HCEC 1CT (cell line): ENCODE measurements at places on chromosomes 1 and 21.

GRCh38 chr1:24935615-24936484, 5.8 kb upstream of the RUNX3 start:
- DNase-seq, result no peak

GRCh38 chr1:3620708-3621107, 4.1 kb upstream of the TPRG1L start:
- DNase-seq, result no peak

GRCh38 chr1:11759791-11760190, 2.2 kb upstream of the C1orf167 start:
- DNase-seq, result no peak

DNA sequence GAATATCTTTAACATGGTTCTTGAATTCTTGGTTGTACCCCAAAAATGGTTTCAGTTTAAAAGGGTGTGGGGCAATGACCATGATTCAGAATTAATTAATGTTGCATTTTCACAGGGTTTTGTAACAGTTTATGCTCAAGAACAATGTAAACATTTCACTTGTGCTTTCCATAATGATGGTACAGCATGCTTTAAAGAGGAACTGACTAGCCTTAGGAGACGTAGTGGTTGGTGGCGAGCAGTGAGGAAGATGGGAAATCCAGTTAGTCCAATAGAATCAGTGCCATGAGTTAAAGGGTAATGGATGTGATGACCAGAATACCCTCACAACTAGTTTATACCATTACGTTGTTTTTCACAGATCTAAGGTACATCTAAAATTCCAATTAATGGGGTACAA, 138.0 kb downstream of the HS2ST1 start:
- DNase-seq, result no peak

- DNase-seq, result no peak
Observed at GRCh38 chr1:167003711-167004110, 14.6 kb downstream of the MAEL start.

- no peak for DNase-seq
Observed at GRCh38 chr1:245298781-245299180, 144.0 kb downstream of the KIF26B start.

DNA sequence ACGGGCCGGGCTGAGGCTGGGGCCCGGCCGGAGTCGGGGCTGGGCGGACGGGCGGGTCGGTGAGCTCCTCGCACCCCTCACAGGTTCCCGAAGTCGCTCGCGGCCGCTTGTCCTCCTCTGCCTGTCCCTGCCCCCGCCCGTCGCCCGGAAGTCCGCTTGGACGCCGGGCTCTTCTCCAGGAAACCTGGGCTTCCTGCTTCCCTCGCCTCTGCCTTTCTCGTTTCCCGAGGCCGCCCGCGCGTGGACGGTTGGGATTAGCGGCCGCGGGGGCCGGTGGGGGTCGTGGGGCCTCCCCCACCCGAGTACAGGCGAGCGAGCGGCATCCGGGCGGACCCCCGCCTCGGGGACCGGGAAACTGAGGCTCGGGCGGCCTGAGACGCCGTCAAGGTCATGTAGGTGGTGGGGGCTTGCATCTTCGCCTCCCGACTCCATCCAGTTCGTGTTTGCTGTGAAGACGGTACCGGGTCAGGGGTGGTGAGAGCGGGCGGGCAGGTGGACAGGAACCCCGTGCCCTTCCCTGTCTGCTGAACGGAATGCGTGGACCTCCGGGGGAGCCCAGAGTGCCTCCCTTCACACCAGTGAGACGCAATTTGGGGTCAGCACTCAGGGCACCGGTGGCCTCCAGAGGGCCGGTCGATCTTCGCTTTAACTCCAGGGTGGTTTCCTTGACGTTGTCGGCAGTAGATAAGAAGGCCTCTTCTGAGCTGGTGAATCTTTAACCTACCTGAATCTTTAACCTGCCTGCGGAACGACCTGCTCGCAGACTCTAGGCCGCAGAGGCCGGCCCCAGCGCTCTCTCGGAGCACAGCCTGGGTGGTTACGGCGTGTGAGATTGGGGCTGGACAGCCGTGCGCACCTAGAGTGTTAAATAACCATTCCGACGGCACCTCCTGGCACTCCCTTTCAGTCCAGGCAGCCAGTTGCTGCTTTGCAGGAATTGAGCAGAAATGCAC, 686 bp downstream of the ARF1 start:
- peak; percentile 52 for DNase-seq

DNA sequence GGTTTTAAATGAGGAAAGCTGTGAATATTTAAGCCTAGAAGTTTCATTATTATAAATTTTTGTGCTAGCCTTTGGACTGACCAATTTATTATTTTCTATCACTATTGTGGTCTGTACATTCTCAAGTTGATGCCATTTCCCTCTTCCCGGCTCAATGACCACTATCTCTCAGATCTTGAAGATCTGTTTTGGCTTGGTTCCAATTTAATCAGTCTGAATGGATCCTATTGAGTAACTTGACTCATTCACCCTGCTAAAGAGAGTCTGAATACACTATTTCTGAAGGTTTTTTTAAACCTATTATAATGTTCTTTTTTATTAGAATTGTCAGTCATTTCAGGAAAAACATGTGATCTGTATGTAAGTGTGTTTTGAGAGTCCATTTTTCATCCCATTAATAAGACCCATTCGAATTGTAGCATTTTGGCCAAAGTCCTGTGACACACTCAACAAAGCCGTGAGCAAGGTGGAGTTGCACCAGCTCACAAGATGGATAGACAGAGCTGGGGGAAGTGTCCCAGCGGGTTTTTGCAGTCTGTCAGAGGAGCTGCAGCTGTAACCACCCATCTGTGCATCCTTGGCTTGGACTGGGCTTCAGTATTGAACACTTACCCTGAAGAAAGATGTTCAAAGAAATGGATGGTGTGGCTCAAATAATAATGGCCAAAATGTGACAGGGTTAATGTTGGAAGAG, 145.6 kb downstream of the NFIA start:
- no peak for DNase-seq

DNA sequence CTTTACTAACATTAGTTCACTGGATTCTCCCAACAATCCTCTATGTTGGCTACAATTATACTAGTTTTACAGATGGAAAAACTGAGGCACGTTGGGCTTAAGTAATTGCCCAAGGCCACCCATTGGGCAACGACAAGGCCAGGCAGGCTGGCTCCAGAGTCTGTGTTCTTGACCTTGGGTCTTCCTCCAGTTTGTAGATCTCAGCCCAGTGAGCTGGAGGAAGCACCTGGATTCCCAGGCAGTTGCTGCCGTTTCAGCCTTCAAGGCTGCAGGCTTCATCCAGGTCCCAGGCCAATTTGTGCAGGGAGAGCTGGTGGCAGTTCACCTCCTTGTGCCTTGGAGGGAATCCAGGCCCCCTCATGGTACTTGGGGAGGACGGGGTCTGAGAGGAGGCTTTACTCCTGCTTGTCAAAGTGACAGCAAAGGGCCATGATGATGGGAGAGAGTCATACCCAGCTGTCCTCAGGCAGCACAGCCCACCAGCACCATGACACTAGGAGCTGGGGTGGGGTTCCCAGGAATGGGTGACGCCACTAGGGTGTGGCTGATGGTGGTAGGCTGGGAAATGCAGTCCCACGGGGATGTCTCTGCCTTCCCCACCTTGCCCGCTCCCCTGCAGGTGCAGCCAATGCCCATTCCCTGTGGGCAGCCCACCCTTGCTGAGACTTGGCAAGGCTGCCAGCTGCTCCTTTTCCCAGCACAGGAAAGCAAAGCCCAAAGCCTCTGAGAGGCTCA, 27.1 kb downstream of the PKP1 start:
- no peak for DNase-seq

- DNase-seq, result no peak
Observed at GRCh38 chr1:24286246-24287010, 32.7 kb upstream of the GRHL3 start.

DNA sequence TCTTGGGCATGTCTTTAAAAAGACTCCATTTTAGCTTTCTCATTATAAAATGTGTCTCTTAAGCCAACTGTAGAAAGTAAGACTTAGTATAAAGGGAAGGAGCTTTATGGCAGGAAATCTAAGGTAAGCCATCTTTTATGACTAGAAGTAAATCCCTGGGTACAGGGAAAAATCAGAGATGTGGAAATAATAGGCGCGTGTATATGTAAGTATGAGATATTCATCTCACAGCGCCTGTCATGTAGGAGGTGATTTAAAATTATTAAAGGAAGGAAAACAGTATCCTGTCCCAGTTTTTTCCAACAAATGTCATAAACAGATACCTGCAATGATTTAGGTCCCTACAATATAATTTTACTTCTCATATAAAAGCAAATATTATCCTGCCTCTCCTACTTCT, 35.0 kb upstream of the IRF2BP2 start:
- DNase-seq, result no peak

GRCh38 chr1:2353551-2354438, 37.6 kb downstream of the MORN1 start:
- no peak for DNase-seq

DNA sequence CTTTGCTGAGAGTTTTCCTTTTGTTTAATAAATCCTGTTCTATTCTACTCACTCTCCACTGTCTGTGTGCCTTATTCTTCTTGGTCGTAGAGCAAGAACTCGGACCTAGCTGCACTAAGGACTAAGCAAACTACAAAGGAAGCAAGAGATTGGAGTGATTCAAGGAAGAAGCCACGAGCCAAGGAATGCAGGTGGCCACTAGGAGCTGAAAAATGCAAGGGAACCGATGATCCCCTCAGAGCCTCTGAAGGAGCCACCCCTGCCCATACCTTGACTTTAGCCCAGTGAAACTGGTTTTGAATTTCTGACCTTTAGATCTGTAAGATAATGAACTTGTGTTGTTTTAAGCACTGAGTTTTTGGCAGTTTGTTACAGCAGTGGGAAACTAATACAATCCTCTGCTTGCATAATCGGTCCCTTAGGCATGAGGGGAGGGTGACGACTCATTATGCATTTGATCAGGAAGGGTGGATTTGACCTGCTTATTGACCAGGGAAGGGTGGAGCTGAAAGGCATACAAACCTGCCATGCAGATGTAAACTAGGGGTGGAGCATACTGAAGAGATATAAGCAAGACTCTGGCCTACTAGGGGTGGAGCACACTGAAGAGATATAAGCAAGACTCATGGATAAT, 6.2 kb upstream of the CA6 start:
- DNase-seq, result no peak

DNA sequence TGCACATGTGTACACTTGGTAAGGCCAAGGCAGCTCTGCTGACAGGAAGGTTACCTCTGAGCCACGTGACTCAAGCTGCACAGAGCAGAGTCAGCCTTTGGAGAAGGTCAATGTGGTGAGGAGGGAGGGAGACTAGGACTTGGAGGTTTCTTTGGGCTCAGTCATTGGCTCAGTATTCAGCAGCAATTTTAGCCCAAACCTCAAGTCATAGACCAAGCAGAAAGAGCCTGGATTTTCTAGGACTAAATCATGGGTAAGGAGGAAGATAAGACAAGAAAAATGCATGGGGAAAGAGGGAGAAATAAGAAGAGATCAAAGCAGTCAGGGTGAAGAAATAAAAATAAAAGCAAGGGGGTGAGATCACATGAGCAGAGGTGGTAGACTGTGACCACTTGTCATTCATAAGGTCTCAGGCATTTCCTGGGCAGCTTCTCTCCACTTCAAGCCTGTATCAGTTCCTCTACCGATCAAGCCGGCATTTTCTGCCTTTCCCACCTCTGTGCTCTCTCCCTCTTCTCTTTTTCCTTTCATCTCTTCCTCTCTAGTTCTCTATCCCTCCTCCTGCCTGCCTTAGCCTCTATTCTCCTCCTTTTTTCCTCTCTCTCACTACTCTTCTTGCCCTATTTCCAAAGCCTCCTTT, 51.7 kb upstream of the DUSP10 start:
- no peak for DNase-seq

- DNase-seq, result no peak
Observed at GRCh38 chr1:177585302-177586220, 384.3 kb downstream of the SEC16B start.

GRCh38 chr1:160049101-160049500, 17.3 kb upstream of the PIGM start:
- no peak for DNase-seq

- DNase-seq, result peak; percentile 20
Observed at GRCh38 chr21:42125571-42126544, 54.7 kb downstream of the UMODL1 start.

- peak; percentile 17 for DNase-seq
Observed at GRCh38 chr1:40421431-40422384, 28.6 kb upstream of the ZFP69B start.

- DNase-seq, result no peak
Observed at GRCh38 chr1:202856014-202856413, 32.9 kb downstream of the RABIF start.

DNA sequence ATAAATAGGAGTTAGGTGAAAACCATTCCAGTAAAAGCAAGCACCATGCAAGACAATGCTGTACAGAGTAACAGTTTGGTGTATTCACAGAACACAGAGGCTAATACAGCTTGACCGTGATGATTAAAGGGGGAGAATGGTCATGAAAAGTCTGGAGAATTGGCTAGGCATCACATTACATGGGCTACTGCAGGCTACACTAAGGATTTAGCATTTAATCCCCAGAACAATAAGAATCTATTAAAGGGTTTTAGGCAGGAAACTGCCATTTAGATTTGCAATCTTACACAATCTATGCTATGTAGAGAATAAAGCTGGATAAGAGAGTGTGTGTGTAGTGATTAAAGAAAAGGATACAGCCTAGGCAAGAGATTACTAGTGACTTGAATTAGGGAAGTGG, 30.6 kb downstream of the HFM1 start:
- DNase-seq, result no peak

DNA sequence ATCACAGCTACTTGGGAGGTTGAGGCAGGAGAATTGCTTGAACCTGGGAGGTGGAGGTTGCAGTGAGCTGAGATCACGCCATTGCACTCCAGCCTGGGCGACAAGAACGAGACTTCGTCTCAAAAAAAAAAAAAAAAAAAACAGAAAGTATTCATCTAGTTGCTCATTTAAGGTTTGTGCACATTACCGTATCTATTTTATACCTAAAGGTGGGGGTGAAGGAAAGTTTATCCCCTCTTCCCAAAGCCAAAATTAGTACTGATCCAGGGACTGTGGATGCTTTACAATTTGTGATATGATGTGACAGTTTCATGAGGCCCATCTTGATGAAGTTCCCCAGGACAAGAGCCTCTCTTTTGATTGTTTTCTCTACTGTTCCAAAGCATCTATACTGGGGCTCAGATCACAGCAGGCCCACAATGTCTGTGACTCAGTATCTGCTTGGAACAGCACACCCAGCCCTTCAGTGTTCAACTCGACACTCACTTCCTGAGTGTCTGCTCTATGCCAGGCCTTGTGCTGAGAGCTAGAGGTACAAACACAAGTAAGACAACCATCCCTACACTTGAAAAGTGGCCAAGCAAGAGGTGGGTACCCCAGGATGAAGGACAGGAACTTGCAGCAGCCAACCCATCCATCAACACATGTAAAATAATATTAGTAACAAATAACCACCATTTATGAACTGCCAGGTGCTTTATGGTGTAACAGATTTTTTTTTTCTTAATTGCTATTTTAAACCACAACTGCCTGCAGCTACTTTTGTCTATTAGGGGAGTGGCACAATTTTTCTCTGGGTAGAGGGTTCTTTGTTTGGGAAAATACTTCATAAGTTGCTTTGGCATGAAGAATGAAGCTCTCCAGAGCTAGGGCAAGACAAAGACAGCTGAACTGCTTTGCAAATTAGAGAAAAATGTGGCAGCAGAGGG, 29.0 kb upstream of the KHDRBS1 start:
- peak; percentile 22 for DNase-seq

- no peak for DNase-seq
Observed at GRCh38 chr1:93685918-93686317, 4.3 kb upstream of the BCAR3 start.
